AG08395 (cell line): ENCODE measurements at places on chromosomes 4 and X.

GRCh38 chr4:67751260-67751659, 2.9 kb downstream of the GNRHR start:
- DNase-seq = peak; percentile 4

DNA sequence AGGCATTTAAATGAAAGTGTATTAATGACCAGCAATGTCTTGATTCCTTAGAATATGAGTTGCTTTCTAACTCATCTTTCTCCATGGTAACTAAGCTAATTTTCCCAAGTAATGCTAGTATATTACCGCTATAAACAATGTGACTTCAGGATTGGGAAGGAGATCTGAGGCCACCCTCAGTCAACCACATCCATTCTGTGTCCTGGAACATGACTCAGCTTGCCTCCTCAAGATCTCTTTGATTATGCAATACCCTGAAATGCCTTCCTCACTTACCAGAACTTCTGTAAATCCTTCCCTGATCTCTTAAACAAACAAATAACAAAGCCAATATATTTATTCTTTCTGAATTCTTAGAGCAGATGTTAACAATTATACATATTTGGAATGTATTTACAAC, 1495.5 kb downstream of the PCDH18 start:
- DNase-seq = no peak

- DNase-seq = no peak
Measured at GRCh38 chr4:61200187-61200915, at the start of gene ADGRL3. ADGRL3 (plus strand) TSS chr4:61200326.

DNA sequence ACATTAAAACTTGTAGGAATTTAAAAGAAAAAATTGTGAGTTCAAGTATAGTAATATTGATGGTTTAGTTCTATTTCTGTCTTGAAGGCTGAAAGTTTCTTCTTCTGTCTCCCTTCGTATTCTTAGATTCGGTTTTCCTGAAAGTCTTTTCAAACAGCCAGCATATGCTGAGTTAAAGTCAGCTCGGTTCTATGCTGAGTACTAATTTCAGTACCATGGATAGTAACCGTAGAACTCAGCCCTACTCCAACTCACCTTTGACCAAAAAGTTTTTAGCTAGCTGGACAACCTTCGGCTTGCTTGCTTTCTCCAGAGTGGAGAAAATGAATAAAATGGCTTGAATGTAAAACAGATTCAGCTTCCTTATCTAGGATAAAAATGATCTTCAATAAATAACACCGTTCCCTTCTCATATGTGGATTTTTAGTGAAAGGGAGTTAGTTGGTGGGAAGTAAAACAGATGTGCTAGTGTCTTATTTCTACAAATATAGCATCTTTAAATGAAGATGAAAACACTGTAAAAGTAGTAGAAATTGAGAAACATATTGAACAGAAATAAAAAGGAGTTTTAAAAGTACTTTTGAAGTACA, 5.2 kb downstream of the POU4F2 start:
- peak; percentile 22 for DNase-seq

DNA sequence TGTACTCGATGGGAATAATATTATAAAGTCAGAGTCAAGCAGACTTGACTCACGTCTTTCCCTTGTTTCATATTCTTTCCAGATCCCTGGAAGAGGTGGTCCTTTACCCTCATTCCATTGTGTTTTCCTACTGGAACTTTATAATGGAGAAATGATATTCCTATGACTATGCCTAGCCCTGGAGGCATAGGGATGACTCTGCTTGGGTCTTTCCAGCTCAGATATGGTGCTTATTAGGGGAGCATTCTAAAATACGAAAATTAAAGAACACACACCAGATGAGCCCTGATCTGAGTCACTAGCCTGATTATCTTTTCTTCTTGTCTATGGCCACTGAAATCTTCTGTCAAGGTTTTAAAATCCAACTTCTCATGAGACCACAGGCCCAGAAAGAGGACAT, 231.4 kb downstream of the ANKRD50 start:
- no peak for DNase-seq

GRCh38 chr4:172983014-172983413, 185.6 kb upstream of the GALNT7 start:
- DNase-seq = no peak

DNA sequence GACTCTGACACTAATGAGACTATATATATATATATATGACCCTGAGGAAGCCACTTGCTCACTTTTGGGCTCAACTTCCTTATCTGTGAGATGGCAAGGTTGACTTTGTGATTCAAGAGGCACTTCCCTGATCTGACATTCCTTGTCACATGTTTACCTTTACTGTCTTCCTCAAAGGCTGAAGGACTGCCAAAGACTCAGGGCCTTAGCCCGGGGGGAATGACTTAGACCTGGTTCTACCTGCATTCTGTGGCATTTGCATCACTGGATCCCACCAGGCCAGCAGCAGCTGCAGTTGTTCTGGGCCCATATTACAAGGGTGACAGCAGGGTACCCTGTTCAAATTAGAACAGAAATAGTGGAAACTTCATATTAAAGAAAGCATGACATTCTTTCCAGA, 3.1 kb upstream of the HS6ST2 start:
- no peak for DNase-seq

DNA sequence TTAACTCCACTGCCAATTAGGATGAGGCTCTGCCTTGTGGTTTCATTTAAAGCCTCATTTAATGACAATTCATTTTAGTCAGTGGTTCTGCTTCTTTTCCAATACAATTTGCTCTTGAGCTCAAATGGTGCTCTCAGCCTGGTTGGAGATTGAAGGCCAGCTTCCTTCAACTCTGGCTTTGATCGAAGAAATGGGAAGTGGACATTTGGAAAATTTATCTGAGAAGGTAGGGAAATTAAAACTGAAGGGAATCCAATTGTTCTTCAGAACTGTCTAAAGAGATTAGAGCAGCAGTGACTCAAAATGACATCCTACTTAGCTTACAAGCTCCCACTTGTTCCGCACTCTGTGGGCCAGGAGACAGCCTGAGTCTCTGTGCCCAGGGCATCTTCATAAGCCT, 206.8 kb downstream of the SMARCA1 start:
- DNase-seq = no peak

DNA sequence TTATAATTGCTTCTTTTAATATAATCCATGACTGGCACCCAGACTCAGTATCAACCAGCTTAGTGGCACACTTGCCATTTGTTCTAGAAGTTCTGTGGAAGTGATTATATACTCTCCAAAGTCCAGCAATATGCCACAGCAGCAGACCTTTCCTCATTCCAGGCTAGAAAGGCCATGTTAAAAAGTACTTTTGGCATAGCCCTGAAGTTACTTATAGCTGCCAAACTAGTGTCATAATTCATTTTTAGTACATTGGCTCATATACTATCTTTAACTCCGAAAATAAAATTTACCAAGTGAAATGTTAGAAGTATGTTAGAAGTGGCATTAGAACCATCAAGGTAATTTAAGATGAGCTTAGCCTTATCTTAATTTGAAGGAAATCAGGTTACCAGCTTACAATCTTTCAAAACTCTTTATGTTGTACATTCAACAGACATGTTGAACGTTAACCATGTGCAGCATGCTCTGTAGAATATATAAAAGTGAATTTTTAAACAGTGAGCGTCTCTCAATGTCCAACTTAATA, 714.2 kb upstream of the LCORL start:
- DNase-seq = no peak

DNA sequence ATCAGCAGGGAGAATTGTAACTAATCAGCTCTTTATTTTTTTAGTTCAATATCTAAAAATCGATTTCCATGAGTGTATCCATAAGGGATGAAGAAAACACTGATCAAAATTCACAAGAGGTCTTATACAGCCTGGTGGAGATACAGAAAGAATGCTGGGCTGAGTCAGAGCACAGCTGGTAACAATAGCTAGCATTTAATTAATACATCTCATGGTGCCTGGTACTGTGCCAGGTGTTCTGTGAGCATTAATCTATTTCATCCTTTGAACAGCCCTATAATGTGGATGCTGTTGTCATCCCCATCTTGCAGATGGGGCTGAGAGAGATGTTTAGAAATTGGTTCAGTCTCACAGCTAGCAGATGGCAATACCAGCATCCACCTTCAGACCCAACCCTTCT, 250.9 kb upstream of the RPS6KA3 start:
- DNase-seq = no peak
